ENCODE measurements at places on chromosomes 12 and 14.

- no peak for DNase-seq
Measured at GRCh38 chr12:1836854-1837421, 16.6 kb downstream of the LRTM2 start.

DNA sequence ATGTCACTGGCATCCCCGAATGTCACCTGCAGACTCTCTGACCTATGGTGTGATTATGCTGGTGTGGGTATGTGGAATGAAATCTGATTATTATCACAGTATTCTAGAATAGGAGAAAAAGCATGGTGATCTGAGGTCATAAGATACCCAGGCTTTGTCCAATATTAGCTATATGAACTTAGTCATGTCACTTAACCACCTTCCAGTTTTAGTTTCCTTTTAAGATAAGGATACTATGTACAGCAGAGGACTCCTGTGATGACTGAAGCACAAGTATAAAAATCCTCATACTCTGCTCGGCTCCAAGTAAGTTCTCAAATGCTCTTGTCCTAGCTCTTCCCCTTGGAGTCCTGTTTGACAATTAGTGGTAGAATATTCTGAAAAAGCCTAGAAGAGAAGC lies 2.8 kb downstream of the GNS start:
- DNase-seq = no peak

DNA sequence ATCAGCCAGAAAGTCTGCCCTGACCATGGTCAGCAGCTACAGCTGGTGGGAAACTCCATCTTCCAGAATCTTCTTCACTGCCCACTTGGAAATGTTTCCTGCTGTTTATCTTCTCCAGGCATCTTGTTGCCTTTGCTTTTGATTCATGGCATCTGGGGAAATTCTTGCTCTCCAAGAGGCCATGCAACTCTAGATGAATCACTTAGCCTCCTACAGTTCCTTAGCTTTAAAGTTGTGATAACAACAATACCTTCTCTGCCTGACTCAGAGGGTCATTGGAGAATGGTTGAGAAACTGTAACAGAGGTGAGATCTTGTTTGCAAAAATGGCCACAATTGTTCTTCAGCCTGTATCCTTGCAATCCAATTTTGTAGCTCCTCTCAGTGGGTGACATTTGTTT lies 121.0 kb upstream of the VRK1 start:
- no peak for DNase-seq

- DNase-seq = no peak
Measured at GRCh38 chr12:23927907-23928306, 21.6 kb downstream of the SOX5 start.

DNA sequence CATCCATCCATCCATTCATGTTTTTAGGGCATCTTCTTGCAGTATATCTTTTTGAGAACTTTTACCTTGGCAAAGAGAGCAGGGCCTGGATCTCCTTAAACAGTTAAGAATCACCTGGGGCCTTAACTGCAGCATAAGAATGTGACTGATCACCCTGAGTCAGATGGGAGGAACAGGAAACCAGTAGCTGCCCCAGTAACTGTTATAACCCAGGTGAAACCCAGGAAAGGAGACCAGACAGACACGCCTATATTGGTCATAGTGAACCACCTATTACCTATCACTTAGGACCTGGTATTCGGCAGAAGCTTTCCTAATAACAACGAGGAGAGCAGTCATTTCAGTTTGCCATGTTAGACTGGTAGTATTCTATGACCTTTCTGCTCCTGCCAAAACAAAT lies 43.4 kb upstream of the NR2C1 start:
- no peak for DNase-seq

- DNase-seq = no peak
Measured at GRCh38 chr14:29486132-29486531, 441.5 kb downstream of the PRKD1 start.

DNA sequence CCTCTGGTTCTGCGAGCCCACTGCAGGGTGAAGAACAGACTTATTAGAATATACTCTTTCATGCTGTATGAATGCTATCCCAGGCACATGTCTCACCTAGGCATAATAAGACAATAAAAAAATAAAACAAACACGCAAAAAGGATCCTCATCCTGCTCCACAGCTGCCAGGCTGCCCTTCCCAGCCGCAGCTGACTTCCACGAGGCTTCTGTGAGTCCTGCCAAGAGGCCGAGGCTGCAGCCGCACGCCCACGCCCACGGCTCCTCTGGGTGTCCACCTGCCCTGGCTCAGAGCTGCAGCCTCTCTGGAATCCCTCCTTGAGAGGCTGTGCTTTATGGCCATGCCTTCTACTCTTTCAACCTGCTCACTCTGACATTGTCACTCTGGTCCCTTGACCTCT lies 6.9 kb downstream of the SMIM41 start:
- no peak for DNase-seq

- DNase-seq = no peak
Measured at GRCh38 chr12:115374480-115375185, 690.7 kb upstream of the TBX3 start.

- DNase-seq = no peak
Measured at GRCh38 chr12:59491877-59492276, 104.0 kb upstream of the SLC16A7 start.

DNA sequence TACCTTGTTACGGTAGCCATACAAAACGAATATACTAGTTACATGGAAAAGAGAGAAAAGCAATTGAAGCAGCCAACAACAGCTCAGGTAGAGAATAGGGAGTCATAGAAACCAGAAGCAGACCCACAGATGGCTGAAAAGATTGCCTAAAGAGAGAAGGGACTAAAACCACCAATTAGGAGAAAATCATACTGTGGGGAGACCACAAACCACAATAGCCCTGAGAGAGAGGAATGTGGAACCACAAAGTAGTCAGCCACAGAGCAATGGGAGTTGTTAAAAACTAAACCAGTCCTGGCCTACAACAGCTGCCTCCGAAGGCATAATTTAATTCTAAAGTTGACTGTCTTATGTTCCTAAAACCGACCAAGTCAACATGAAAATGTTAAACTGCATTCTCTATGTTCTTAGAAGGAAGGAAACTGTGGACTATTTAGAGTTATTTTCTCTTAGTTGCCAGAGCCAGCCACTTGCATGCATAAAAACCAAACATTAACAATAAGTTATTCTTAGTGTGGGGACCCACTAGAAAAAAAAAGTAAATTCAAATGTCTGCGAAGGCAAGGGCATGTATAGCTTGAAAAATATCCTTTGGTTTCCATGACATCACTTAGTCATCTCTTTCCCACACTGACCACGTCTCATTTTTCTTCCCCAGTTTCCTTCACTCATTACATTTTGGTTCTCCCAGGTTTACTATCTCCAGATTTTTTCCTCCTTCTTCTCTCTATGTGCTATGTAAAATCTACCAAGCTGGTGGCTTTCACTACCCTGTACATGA lies 398.1 kb downstream of the NOVA1 start:
- DNase-seq = no peak

- no peak for DNase-seq
Measured at GRCh38 chr12:63304887-63305316, 153.9 kb upstream of the AVPR1A start.

DNA sequence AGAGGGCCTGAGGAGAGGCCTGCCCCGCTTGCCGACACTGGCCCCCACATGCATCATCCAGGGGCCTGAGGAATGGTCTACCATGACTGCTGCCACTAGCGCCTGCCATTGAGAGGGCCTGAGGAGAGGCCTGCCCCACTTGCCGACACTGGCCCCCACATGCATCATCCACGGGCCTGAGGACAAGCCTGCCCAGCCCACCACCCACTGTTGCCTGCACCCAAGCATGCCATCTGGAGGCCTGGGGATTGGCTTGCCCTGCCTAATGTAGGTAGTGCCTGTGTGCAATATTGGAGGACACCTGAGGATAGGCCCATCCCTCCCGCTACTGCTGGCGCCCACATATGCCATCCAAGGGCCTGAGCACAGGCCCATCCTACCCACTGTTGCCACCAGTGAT lies 24.4 kb downstream of the CYP46A1 start:
- DNase-seq = no peak

GRCh38 chr12:61356485-61356884 lies 903.7 kb upstream of the USP15 start:
- no peak for DNase-seq

GRCh38 chr12:132433641-132434395 lies 56.1 kb upstream of the FBRSL1 start:
- DNase-seq = no peak

DNA sequence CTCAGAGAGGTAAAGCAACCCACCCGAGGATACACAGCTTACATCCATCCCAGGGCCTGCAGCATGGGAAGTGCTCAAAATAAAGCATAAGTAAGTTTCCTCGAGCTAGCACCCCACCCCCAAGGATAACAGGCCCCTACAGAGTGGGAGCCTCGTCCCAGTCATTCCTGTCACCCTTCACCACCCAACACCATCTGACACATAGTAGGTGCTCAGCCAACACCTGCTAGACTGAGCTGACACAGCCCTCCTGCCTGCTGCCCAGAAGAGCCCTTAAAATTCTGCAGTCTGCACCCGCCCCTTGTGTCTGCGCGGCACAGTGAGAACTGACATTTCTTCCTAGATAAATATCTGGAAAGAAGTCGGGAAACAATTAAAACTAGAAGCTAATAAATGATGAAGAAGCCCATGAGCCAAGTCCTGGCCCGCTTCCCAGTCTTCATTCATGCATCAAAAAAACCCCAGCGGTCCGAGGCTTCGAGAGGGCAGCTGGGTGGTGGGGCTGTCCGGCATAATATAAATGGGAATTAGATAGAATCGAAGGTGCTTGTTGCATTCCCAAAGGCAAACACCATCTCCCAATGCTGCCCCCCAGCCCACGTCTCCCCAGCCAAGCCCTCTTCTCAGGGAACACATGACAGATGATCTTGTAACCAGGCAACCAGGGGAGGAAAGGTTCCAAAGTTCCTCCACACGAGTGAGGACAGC lies 76.2 kb downstream of the BCL11B start:
- no peak for DNase-seq

- DNase-seq = no peak
Measured at GRCh38 chr12:6280053-6280469, 30.4 kb upstream of the PLEKHG6 start.

GRCh38 chr12:62258941-62259630 lies 1.1 kb upstream of the USP15 start:
- no peak for DNase-seq

- no peak for DNase-seq
Measured at GRCh38 chr12:75853626-75854025, 177.9 kb downstream of the PHLDA1 start.

DNA sequence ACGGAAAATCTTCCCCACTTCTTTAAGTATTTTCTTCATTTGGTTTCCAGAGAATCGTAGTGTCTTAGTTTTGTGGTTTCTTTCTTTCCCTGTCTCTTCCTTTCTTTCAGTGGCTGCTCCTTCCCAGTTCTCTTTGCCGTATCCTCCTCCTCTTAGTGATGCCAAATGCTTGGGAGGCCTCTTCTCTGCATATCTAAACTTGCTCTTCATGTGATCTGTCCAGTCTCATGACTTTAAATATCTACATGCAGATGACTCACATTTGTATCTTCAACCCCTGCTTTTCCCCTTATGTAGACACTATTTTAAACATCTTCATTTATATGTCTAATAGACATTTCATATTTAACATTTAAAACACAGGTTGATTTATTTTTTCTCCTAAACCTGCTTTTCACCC lies 149.2 kb downstream of the PTCSC3 start:
- DNase-seq = no peak

DNA sequence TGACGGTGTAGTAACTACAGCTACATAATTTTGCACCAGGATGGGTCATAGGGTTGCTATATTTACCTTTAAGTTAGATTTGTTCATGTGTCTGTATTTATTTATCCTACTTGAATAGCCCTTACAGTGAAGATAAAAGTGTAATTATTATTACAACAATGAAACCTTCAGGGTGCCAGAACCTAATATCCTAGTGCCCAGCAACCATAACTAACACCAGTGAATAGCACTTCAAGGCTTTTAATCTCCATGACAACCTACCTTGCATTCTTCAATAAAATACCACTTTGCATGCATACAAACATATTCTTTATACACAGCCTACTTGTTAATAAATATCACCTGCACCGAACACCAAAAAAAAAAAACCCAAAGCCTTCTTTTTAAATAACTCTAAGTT lies 58.7 kb upstream of the G2E3 start:
- DNase-seq = no peak

DNA sequence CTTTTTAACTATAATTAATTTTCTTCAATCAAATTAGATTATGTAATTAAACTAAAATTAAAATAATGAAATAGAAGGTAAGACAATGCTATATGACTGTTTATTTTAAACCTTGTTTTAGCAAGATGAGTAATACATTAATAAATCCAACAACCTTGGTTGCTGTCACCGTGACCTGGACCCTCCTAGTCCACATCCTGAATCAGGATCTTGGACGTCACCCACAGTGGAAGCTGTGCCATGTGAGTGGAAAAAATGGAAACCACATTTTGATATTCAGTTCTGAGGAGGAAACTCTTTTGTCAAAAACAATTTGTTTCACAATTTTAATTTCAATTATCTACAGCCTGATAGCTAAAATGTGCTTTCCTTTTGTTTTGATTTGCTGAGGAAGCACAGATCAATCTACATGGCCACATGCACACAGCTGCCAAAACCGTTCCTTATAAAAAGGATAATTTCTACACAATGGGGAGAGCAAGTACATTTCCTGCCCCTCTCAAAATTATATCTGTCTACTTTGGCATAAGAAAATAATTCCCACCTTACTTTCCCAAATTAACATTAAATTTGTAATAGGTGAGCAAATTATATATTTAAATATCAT lies 255.5 kb downstream of the RASSF9 start:
- DNase-seq = no peak

DNA sequence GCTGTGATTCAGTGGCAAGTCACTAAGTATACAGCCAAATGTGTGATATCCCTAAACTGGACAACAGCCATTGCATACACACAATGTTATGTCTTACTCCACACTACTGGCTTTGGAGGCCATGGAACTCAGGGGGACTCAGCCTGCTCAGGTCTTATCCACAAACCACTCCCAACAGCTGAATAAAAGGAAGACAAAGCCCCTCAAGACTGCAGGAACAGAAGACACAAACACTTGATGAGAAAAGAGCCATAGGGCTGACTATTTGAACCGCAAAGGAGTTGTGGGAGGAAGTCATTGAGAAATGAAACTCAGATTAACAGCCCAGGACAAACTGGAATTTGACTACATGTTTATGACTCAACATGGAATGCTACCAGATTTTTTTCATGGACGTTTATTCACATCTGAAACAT lies 40.9 kb downstream of the PTGER2 start:
- no peak for DNase-seq

- DNase-seq = no peak
Measured at GRCh38 chr14:70069186-70069585, 119.6 kb downstream of the SLC8A3 start.

- no peak for DNase-seq
Measured at GRCh38 chr12:21942377-21942703, 1.1 kb upstream of the ABCC9 start.

DNA sequence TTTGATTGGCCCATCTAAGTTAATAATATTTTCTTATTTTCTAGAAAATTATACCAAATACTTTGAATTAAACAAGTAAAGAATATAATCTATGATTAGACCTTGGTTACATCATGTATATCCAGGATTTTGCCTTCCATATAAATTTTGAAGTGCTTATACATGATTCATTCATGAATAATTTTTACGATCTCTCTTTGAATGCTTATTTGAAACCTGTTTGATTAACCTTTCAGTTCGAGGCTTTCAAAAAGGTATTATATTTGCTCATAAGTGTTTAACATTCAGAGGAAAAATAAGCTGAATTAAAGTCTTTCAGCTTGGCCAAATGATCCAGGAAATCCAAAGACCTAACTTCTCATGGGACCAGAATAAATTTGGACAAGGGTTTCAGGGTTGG lies 495.2 kb upstream of the GARIN6 start:
- no peak for DNase-seq
